ENCODE measurements at places on chromosomes 5 and 9.

DNA sequence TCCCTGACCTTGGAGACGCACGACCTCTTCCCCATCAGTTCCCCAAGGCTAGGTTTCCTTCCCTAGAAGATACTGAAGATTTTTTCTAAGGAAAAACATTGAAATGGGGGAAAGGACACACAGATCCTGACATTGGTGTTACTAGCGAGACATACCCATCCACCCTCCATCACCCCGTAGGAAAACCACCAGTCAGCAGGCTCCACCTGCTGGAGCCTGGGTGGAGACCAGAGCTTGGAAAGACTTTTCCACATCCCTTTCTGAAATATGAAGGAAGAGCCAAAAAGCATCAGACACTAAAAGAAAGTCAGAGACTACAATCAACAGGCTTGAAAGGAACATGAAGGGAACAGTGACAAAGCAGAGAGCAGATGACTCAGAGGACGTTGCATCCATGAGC lies 638.0 kb downstream of the IRX1 start:
- DNase-seq = no peak

- DNase-seq = no peak
These were observed 213.3 kb upstream of the FBXL7 start for GRCh38 chr5:15286650-15287049.

DNA sequence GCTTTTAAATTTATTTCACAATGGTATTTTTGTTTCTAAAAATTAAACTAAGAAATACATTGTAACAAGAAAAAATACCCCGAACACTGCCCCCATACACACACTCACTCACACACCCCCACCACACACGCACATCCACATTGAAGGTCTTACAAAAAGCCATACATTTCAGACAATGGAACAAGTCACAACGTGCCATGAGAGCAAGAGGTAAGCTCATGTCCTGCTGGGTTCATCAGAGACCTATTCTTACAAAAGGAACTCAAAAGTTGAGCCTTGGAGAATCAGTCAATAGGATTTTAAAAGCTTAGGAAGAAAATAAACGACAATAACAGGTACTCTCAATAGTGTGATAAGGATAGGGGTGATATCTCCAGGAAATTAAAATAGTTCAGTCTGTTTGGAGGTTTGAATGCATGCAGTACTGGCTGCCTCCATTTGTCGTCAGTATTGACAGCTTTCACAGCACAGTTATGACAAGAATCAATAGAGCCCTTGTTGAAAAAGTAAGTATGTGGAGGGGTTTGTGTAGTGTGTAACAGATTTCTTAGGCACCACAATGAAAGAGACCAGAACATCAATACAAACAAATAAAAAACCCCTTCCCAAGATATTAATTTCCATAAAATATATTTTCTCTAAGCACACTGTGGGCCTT lies 1826.2 kb upstream of the CDH6 start:
- DNase-seq = no peak

DNA sequence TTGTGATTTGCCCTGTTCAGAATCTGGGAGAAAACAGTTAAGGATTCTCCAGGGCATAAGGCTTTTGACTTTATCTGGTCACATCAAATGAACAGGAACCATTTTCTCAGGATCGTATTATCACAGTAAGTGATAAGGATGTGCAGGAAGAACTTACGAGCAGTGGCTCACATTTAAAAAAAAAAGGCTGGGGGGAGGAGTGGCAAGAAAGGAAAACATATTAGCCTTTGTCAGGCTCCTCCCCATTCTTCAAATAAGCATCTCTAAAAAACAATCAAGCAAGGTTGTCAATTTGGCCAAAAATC lies 234.3 kb upstream of the TMEM161B start:
- no peak for DNase-seq

DNA sequence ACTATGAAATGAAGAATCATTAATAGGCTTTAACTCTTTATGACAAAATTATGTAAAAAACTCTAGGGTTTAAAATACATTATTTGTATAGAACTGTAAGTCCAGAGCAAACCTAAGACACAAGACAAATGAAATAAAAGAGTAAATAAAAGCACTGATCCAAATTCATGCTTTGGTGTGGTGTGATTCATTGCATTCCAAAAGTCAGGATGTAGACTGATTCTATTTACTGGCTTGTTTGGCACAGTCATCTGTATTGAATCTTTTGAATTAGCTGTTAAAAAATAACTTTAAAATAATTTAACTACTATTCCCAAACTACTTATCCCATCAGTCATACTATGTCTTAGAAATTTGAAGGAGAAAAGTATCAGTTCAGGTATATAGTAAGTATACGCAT lies 31.1 kb downstream of the IL4 start:
- DNase-seq = no peak

GRCh38 chr5:127410959-127411358 lies 106.5 kb upstream of the PRRC1 start:
- no peak for DNase-seq

DNA sequence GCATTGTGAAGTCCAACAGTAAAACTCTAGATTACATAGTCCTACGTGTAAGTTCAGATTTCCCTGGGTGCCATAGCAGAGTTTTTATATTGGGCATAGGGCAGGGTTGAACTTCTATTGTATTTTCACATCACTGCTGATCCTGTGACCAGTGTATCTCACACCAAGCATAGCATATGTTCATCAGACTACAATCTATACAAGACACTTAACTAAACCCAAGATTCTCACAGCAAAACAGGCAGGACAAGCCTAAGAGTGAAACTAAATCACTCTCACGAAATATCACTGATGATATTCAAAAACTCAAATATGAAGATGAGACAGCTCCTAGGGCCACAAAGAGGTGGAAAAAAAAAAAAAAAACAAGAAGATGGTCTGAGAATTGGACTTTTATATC lies 3.2 kb upstream of the PPP1R2B start:
- no peak for DNase-seq

GRCh38 chr9:88084357-88085183 lies 53.7 kb downstream of the SPATA31C2 start:
- DNase-seq = no peak

DNA sequence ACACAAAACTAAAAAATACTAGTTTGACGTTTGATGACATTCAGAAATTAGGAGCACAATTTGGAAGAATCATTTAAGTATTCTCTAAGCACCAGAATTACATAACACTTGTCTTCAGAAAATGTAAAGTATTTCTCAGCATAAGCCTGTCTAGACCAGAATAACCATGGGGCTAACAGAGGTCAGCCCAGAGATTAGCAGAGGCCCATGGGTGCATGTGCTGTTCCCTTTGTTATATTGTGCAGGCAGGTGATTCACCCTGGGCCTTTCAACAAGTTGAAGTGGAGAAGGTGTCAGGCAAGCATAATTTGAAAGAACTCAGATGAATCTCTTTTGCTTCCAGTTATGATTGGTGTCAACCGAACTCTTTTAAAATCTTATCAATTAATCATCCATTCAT lies 227.9 kb downstream of the LURAP1L start:
- DNase-seq = no peak

Data from K562 (cell line).